ENCODE measurements at places on chromosomes 5 and 9.

GRCh38 chr5:91160714-91161285, 222.3 kb downstream of the ARRDC3 start:
- DNase-seq = no peak

GRCh38 chr9:6827439-6828145, 69.8 kb downstream of the KDM4C start:
- DNase-seq = peak; percentile 41

DNA sequence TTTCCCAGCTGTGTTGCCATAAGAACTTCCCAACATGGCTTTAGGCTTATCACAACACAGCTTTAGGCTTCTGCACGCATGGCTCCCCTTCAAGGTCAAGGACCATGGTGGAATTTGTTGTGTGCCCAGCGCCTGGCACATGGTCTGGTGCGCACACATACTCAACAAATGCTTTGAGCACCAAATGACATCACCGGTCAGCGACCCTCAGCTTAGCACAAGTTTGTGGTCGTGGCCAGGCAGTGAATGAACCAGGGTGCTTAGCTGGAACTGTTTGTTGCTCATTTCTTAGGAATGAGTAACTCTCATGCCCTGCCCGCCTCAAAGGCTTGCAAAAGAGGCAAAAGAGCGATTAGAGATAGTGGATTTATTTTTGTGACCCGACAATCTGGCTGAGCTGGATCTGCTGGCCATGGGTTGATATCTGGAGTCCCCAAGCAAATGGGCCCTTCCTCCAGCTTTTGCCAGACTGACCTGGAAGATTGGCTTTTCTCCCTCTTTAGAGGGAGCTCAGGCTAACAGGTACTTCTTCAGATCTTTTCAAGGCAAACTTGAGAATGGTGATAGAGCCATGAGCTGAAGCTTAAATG, 58.9 kb downstream of the DAP start:
- peak; percentile 99 for DNase-seq

- DNase-seq = no peak
Measured at GRCh38 chr9:70322096-70322495, 63.3 kb downstream of the SMC5 start.

DNA sequence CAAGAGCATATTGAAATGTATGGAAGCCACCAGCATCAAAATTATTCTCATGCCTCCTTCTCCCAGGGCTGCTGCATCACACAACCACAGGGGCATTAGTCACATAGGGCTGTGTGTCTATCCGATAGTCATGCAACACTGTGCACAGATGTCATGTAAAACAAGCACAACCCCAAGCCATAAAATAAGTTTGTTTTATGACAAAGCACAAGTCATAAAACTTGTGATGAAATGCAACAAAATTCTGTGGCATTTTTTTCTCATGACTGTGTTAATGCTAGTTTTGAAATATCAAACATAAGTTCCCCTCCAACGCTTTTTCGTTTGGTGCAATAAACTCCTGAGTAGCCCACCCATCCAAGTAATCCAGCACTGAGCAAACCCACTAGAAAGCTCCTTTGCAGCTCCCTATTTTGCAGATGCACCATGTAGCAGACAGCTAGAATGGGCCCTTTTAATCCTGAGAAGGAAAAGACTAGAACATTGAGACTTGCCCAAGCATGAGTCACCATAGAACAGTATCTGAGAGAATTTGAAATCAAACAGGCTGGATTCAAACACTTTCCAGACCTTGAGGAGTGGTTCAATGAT, 93.3 kb upstream of the ZNF366 start:
- DNase-seq = peak; percentile 82

DNA sequence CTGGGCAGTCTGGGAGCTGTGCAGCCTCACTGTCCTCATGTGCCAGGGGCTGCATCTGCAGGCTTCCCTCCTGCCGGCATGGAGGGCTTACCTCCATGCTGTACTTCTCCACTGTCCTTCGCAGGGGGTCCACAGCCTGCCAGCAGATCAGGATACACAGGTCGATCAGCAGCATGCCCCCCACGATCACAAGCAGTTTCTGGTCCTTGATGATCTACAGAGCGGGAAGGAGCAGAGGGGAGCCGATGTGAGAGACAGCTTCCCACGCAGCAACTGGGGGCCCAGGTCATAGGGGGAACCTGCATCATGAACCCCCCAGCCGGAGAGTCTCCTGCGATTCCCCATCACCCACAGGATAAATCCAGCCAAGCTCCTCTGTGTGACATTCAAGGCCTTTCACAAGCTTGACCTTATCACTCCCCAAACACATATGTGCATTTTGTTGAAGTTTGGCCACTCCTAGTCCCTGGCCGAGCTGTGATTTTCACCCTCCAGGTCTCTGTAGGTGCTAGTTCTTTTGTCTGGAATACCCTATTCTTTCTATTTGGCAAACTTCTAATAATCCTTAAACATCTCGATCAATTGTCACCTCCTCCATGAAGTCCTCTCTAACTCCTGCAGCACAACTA, 107.3 kb upstream of the TBC1D2 start:
- no peak for DNase-seq

- peak; percentile 39 for DNase-seq
Measured at GRCh38 chr9:134738869-134739659, 97.5 kb downstream of the COL5A1 start.

DNA sequence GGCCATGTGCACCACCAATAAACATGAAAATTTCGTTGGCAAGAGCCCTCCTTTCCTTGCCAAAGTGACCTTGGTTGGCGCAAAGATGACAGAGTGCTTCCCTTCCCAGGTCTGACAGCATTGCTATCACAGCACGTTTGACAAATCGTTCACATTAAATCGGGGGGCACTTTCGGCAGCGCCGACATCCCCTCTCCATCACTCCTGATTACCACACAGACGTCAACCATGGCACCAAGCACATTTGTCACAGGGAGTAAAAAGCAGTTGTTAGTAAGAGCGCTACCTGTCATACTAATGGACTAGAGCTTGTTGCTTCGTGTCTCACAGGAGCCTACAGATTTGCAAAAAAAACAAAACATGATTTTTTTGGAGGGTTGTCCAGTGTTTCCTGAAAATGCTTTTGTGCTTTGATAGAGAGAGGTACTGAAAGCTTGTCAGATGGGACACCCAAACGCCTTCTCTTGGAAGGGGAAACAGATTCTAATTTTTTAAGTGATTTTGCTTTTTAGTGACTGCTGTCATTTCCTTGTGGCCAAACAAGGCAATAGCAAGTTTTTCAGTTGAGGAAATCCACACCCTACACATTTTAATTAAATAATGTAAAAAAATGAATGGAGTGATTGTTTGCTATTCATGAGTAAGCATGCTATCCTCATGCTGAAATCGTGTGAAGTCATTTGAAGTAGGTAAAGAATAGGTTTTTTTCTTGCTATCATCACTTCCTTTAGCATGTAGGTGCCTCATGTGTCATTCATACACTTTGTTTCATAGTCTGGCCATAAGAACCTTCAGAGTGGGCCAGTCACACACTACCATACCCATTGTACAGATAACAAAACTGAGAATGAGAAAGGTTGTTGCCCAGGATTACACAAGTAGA, 682.8 kb upstream of the WWC1 start:
- peak; percentile 7 for DNase-seq

DNA sequence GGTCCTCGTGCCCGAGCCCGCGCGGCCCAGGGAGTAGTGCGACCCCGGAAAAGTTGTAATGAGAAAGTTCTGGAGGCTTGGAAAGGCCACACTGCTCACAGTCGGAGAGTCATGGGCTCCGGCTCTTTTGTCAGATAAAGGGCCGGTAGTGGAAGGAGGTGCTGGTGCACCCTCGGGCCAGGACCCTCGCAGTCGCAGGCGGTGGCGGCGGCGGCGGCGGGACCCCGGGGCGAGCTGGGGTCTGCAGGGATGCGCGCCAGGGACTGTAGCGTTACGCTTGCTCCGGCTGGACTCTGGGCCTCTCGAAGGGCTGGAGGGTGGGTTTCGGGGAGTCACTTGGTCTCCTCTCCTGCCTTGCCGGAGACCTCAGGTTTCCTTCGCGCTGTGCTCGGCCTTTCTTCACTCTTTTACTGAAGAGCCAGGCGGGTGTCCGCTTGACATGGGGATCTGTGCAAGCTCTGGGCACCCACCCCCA, 1.5 kb downstream of the RORB start:
- peak; percentile 2 for DNase-seq

DNA sequence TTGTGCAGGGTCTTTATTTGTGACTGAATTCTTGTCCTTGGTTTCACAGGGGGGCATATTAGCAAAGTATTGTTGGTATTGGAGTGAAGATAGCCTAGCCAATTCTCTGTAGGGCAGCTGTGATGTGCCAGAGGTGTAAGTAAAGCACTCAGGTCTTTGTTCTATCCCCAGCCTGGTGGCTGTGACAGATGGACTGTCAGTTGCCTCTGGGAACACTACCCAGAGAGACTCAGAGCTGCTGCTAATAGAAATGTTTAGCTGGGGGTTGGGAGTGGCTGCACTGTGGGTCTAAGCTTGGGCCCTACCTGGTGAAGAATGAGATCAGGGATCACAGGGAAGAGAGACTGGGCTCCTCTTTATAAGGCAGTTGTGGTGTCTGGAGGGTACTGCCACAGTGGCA, 1006.5 kb upstream of the TYRP1 start:
- no peak for DNase-seq

DNA sequence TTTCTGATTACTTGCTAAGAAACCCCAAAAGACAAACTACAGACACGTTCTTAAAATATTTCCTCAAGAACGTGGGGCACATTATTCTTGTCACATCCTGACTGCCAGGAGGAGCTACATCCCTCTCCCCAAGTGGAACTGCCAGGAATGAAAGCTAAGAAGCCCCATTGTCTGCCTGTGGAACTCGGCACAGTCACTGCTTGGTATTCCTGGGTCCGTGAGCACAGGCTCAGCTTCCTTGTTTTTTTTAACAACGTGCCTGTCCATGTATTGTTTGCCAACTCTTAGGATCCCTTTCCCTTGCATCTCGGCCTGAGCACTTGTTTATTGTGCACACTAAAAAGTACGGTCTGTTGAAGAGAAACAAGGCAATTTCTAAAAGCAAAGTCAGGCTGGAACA, 47.0 kb upstream of the SELENOP start:
- no peak for DNase-seq

GRCh38 chr5:137231540-137231939, 267.6 kb downstream of the SPOCK1 start:
- DNase-seq = peak; percentile 4

GRCh38 chr5:42876375-42876844, 64.7 kb upstream of the SELENOP start:
- DNase-seq = no peak

DNA sequence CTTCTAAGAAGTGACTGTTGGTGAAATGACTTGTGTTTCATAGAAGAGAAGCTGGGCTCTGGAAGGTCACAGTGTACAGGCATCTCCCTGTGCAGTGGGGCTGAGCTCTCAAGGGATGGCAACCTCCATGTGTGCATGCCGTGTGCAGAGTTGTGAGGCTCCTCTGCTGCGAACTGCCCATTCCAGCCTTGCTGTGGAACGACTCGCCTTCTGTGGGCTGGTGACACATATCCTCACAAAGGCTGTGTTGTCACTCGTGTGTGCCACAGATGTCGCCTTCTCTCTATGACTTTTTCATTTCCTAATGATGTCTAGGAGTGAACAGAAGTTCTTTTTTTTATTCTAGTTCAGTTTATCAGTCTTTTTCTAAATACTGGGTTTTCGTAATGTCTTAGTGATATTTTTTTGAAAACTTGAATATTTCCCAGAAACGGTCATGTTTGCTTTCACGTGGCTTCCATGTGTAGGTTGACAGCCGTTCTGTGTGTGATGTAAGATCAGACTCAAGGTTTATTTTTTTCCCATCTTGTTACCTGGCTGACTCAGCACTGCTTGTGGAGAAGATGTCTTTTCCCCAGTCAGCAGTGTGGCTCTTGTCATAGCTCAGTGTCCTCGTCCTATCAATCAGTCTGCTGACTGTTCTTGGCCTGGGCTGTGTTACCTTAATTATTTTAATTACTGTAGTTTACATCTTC, 57.3 kb upstream of the CACNA1B start:
- no peak for DNase-seq

- no peak for DNase-seq
Measured at GRCh38 chr9:93207860-93208734, 24.2 kb downstream of the WNK2 start.

DNA sequence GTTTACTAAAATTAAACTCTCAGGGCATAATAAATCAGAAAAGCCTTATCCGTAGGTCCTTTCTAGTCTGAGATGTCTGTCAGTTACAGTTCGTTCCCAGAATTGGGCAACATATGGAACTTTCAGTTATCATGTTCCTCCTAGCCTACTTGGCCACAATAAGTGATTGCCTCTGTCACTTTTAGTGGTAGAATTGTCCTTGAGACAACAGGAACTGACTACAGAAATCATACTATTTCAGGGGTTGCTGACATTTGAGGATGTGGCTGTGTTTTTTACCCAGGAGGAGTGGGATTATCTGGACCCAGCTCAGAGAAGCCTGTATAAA, 956 bp downstream of the ZNF189 start:
- DNase-seq = no peak

GRCh38 chr9:131227112-131227958, 49.0 kb downstream of the FAM78A start:
- peak; percentile 52 for DNase-seq

DNA sequence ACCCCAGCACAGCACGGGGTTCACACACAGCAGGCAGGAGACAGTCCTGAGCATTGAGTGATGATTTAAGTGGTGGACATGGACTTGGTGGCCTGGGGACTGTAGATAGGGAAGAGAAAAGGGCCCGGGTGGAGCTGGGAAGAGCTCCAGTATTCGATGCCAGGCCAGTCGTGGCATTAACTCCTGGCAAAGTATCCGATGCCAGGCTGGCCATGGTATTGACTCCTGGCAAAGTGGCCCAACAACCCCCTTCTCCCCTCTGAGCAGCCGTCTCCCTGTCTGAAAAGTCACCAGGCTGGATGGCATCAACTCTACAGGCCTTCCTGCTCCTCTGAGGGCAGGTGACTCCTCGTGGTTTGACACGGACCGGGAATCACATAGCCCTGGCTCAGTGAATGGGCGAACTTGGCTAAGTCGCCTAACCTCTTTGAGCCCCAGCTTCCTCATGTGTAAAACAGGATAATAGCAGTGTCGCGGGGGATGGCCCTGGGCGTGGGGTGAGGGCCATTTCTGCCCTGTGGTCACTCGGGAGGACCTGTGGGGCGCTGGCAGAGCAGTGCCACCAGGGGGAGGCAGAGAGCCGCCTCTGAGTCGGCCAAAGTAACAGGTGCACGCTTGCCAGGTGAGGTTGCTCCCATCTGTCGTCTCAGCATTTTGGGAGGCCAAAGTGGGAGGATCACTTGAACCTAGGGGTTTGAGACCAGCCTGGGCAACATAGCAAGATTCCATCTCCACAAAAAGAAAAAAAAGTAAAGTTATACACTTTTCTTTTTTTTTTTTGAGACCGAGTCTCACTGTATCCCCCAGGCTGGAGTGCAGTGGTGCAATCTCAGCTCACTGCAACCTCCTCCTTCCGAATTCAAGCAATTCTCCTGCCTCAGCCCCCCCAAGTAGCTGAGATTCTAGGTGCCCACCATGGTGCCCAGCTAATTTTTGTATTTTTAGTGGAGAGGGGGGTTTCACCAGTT, 5.7 kb upstream of the SEC16A start:
- DNase-seq = peak; percentile 9

GRCh38 chr5:132461569-132462070, 29.0 kb downstream of the IRF1 start:
- no peak for DNase-seq

GRCh38 chr9:20618361-20618802, 3.9 kb downstream of the MLLT3 start:
- DNase-seq = peak; percentile 80

- DNase-seq = peak; percentile 26
Measured at GRCh38 chr5:84218546-84218945, 166.1 kb downstream of the EDIL3 start.

- DNase-seq = peak; percentile 81
Measured at GRCh38 chr9:130189840-130190239, 17.6 kb downstream of the NCS1 start.
